ENCODE measurements at places on chromosomes 12 and 14.

GRCh38 chr12:38156497-38157245, 159.9 kb upstream of the ALG10B start:
- no peak for DNase-seq

GRCh38 chr12:106329231-106329982, 26.9 kb downstream of the TCP11L2 start:
- DNase-seq, result no peak

- no peak for DNase-seq
Observed at GRCh38 chr12:46430340-46430948, 57.9 kb upstream of the SLC38A2 start.

GRCh38 chr12:82361461-82361915, 3.2 kb downstream of the METTL25 start:
- no peak for DNase-seq

- DNase-seq, result no peak
Observed at GRCh38 chr12:90124289-90124688, 415.7 kb upstream of the ATP2B1 start.

DNA sequence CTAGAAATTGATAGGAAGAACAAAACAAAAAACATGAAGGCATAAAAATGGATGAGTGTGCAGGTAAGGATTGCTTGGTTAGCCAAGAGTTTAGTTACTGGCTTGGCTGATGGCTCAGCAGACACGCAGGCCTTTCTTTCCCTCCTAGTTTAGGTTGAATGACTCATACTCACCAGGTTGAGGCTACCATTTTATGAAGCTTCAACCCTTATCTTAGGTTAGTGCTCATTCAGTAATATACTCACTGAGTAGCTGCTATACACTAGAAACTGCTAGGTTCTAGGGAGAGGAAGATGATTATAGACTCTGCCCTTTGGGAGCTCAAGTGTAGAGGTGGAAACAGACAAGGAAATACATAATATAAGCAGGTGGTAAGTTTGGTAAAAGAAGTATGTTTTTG, 6.0 kb downstream of the P3H3 start:
- no peak for DNase-seq

GRCh38 chr14:36083317-36083716, 93.2 kb downstream of the PTCSC3 start:
- no peak for DNase-seq

- no peak for DNase-seq
Observed at GRCh38 chr14:20424851-20425250, 11.1 kb downstream of the KLHL33 start.

DNA sequence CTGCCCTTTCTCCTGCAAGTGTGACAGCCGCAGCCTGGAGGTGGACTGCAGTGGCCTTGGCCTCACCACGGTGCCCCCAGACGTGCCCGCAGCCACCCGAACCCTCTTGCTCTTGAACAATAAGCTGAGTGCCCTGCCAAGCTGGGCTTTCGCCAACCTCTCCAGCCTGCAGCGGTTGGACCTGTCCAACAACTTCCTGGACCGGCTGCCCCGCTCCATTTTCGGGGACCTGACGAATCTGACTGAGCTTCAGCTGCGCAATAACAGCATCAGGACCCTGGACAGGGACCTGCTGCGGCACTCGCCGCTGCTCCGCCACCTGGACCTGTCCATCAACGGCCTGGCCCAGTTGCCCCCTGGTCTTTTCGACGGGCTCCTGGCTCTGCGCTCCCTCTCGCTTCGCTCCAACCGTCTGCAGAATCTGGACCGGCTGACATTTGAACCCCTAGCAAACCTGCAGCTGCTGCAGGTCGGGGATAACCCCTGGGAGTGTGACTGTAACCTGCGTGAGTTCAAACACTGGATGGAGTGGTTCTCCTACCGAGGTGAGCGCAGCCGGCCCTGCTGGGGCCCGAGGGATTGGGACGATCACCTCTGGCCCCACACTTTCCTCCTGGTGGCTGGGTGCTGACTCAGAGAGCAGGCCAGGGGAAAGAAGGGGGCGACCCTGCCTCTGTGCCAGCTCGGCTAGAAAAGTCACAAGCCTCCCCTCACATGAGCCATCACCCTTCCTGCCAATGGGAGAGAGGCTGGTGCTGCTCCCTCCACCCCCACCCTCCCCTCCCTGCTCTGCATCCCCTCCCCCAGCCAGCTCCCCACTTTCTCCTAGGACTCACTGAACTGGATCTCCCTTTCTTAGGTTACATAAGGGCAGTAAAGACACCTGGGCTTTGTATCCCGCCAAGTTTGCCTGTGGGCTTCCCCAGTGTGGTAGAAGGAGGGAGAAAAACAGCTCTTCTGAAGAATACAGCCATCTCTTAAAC, 10.9 kb downstream of the LRTM2 start:
- no peak for DNase-seq

DNA sequence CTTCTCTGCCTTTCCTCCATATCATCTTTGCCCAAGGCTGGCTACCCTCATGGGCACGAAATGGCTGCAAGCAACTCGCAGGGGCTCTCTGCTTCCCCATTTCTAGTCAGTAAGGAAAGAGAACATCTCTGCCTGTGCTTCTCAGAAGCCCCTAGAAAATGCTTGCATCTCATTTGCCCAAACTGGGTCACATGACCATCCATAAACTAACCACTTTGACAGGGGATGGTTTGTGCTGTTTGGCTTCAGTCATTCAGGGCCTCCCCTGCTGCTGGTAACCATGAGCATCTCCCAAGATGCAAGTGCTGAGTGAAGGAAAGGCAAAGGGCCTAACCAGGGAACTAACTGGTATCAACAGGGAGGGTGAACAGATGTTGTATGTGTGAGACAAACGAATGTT, 91.1 kb downstream of the CCDC60 start:
- no peak for DNase-seq

DNA sequence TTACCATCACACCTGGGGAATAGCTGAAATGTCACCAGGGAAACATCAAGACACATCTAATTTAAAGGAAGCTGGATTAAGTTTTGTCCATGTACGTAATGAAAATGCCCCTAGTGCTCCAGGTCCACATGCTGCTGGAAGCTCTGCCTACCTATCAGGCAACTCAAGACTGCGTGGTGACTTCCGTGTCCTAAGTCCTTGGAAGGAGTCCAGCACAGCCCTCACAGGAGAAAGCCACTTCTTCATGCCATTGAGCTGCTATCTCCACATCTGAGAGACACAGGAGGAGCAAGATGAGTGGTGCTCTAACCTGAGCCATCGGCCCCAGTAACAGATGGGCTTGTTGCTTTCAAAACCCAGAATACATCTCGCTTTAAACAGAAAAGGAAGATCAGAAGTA, 316.4 kb downstream of the DPF3 start:
- no peak for DNase-seq

DNA sequence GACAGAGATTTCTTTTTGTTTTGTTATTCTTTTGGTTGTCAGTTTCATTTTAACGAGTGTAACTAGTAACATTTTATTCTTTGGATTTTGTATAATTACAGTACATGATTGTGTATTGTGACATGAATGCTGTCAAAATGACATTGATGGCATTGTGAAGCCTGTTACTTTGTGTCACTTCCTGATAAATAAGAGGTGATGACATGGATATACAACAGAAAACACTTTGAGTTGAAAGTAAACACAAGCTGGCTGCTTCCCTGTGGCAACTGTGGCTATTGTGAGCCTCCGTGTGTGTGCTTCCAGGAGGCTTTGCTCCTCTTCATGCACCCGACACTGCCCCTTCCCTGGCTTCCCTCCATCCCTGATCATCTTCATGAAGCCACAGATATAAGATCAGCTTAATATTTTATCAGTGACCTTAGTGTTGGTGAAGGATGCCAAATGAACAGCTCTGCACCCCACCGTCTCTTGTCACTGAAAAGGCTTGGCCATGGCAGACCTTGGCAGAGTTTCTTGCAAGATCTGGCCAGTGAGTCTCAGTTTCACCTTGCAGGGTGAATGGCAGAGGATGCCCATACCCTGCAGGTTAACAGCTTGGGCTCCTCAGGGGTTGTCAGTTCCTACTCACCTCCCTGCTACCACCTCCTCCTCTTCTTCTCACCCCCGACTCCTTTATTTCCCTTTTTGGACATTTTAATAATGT, 191.9 kb downstream of the EPS8 start:
- DNase-seq, result no peak

- DNase-seq, result no peak
Observed at GRCh38 chr12:50580436-50580835, 75.7 kb downstream of the DIP2B start.

DNA sequence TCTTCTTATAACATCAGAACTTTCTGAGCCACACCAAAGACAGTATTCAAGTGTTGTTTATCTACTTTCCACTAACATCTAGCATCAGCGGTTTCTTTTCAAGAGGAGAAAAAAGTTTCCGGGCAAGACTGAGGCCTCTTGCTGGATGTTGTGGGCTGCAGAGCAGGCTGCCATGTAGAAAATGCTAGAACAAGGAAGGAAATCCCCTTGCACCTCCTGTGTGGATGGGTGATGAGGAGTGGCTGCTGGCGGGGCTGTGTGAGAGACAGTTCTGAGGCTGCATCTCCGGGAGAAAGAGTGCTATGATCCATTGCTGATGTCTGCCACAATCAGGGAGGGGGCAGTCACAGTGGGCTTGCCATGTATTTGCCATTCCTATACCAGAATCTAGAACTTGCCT, 37.8 kb upstream of the PPP1CC start:
- no peak for DNase-seq

DNA sequence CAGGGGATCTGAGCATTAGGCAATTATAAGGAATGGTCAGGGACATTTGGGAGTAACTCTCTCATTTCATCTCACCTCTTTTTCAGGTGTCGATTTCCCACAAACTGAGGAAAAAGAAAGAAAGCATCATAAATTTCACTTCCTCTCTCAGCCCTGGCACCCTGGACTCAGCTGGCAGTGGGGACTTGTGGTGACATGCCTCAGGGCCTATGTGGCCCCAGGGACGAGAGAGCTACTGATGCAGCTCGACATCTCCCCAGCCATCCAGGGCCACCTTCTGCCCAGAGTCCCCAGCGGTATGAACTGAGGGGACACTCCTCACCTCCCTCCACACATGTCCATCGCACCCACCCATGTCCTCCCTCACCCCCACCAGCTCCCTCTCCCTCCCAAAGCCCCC, 11.7 kb downstream of the TNFRSF1A start:
- no peak for DNase-seq

DNA sequence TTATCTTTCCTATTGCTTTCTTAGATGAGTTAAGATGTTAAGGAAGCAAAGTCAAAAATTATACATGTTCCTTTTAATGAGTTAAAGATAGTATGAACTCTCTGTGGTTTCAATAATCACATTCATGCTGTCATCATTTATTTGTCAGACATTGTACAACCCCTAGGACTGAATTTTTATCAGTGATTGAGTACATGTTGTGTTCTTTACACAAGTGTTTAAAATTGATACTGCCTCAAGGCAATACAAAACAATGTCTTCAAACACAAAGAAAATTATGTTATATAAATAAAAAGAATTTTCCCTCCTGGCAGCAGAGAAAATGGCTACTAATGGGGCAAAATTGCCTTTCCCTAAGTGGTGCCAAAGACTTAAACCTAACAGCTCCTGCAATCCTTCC, 34.6 kb upstream of the KCNJ8 start:
- no peak for DNase-seq
